ENCODE measurements at places on chromosomes 7 and 10.

GRCh38 chr7:78568690-78569089, 770.1 kb downstream of the PHTF2 start:
- DNase-seq = no peak

- DNase-seq = no peak
These were observed 251.2 kb upstream of the RHOBTB1 start for GRCh38 chr10:61195211-61195610.

DNA sequence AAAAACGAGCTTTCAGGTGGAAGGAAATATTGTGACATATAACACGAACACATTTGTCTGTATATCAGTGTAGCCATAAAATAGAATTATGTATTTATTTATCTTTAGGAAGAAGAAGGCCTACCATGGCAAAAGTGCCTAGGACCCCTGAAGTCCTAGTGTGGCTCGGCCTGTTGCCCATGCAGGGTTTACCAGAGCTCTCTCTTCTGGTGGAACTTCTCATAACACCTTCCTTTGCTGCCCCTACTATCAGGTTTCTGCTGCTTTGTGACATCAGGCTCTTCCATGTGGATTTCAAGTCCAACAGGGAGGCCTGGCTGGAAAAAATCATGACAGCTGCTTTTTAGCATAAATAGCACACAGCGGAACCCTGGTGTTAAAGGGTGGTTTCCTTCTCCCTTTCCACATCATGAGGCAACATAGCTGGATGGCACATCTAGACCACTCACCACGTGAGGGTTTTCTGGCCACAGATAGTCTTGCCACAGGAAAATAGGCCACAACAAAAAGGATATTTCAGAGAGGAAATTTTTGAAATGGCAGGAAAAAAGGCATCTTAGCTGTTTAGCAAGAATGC, 44.8 kb upstream of the ADO start:
- no peak for DNase-seq

DNA sequence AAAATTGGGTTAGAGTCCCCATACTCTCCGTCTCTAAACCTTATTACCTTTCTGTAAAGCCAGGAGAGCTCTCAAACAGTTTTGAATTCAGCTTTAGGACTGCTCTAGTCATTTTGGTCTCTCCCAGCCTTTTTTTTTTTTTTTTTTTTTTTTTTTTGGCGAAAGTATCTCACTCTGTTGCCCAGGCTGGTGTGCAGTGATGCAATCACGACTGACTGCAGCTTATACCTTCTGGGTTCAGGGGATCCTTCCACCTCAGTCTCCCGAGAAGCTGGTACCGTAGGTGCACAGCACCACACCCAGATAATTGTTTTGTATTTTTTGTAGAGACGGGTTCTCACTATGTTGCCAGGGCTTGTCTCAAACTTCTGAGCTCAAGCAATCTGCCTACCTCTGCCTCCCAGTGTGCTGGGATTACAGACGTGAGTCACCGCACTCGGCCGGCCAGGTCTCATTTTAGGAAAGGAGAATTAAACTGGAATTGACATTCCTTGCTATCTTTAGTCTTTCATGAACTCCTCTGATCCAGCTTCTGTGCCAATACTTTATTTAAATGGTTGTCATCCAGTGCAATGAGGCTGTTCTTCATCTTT, 31.4 kb upstream of the RSU1 start:
- no peak for DNase-seq

Measured in GM12864 (cell line).